ENCODE measurements at places on chromosomes 6 and 20.
A peak's percentile ranks its signal among the peaks of the same experiment; 100 is the strongest.

- DNase-seq: peak; percentile 96
Observed at GRCh38 chr6:30678964-30679726, 6.3 kb upstream of the DHX16 start.

- no peak for DNase-seq
Observed at GRCh38 chr20:53079261-53079691, 107.1 kb downstream of the TSHZ2 start.

- DNase-seq: no peak
Observed at GRCh38 chr6:2748183-2748582, 2.5 kb downstream of the MYLK4 start.

GRCh38 chr6:2514965-2515543, 235.7 kb downstream of the MYLK4 start:
- DNase-seq: no peak

GRCh38 chr6:121505284-121505683, 69.8 kb downstream of the GJA1 start:
- DNase-seq: no peak

Data from stimulated activated effector memory CD8-positive, alpha-beta T cell treated with anti-CD3 and anti-CD28 coated beads, Interleukin-12 subunit alpha, Interleukin-12 subunit beta, amount 100 ng/mL, for 72 hours (primary cell).